ENCODE measurements at places on chromosomes 3 and 15.

DNA sequence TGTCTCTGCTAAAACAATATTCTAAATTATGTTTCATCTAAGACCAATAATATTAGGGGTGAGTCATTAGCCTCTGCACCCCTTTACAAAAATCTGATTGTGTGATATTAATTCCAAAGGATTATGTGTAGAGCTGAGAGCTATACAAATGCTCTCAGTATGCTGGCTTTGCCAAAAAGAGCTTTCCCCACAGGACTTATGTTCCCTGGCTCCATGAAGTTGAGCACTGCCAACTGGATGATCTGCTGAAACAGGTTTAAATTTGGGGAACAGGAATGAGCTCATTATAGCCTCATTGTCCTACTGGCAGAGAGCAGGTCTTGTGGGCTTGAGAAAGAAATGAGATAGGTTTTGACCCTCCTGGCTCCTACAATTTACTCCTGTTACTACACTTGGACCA is 347.8 kb upstream of the LMCD1 start:
- no peak for DNase-seq

GRCh38 chr15:78716651-78717050 is 75.6 kb upstream of the CHRNB4 start:
- DNase-seq = no peak

- DNase-seq = no peak
Measured at GRCh38 chr15:49990835-49991545, 128.0 kb downstream of the ATP8B4 start.

DNA sequence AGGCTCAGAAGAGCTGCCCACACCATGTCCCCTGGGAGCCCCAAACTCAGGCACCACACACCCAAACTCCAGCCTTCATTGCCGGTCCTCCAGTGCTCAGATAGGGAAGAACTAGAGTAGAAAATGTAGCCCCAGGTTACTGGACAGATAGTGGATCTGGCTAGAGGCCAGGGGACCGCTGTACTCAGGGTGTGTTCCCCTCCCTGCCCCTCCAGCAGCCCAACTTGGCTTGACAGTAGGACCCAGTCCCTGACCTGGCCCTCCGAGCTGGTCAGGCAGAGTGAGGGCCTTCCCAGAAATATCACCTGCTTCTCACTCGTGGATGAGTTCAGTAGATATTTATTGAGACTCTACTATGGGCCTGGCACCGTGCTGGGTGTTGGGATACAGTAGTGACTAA is 100.0 kb downstream of the CORO2B start:
- no peak for DNase-seq

GRCh38 chr3:73745526-73746191 is 120.9 kb upstream of the PDZRN3 start:
- DNase-seq = no peak

DNA sequence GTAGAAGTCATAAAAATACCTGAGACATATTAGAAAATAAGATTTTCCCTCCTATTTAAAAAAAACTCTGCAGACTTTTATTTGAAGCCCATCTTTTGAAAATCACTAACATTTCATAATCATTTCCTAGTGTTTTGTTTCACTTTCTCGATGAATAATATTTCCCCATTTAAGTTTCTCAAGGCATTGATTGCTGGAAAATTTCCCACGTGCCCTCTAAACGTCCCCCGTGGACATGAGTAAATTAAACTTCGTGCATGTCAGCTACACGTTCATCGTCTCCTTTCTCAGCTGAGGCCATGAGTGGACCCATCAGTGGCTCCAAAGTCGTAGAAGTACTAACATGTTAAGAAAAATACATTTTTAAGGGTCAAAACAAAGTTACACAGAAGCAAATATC is 2.0 kb upstream of the TM2D3 start:
- DNase-seq = no peak

GRCh38 chr3:156360083-156360482 is 194.8 kb downstream of the SSR3 start:
- DNase-seq = no peak

GRCh38 chr3:98786364-98787006 is 23.3 kb downstream of the ST3GAL6 start:
- no peak for DNase-seq

DNA sequence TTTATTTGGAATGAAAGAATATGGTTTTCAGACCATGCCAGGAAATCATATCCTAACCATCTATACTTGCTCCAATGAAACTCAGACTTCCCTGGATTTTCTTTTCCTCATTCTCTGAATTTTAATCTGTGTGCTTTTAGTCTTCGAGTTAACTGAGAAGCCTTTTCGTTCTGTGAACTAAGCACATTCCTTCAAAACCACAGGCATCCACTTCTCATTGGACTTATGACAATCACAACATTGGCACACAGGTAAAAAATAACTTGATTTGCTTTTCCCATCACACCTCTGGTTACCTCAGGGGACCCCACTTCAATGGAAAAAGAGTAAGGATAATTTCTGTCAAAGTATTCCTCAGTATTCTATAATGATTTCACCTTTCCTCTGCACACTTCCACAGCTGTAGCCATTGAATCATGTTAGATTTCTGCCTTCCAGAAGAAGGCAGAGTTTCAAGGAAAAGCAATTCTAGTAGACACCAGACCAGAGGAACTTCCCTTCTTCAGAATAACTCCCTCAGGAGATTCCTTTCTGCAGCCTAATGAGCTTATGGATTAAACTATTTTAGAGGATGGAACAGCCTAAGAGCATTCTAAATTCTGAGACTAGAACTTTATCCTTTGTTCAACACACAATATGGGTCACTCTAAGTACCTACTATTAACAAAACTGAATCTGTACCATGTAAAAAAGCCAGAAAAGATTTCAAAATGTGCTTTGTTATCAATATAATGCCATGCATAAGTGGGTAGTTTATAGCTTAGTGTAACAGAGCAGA is 15.9 kb downstream of the COMMD2 start:
- no peak for DNase-seq

- no peak for DNase-seq
Measured at GRCh38 chr15:98981851-98982722, 25.5 kb downstream of the PGPEP1L start.

DNA sequence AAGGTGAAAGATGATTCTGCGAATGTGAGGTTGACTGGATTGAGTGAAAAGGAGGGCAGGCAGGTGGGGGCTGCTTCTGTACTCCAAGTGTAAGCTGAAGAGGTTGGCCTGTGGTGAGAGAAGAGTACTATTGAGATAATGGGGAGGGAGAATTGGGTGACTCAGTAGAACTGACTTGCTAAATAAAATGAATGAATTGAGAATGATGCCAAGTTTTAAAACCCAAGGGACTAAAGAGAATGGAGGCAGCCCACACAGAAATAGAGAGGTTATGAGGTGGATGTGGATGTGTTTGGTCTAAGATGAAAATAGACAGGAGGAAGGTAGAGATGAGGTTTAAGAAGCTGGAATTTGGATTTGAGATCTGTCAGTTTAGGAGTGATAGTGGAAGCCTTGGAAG is 5.9 kb downstream of the MME start:
- no peak for DNase-seq

DNA sequence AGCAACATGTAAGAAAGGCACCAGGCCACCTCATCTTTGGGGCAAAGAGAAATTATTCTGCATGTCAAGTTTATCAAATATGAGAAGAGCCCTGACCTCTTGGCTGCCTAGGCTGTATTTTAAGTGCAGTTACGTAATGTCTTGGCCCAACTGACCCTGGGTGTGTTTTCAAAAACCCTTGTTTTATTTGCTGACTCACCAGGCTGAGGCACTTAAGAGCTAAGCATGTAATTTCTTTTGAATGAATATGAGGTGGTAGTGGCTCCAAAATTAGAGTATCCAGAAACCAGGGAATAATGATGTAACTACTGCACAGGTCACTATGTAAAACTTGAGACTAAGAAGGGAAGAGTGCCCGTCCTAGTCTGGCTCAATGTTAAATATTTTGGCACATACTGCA is 24.3 kb downstream of the PGPEP1L start:
- DNase-seq = no peak

- DNase-seq = no peak
Measured at GRCh38 chr3:24226397-24226796, 268.3 kb downstream of the THRB start.

- no peak for DNase-seq
Measured at GRCh38 chr15:70343961-70344621, 246.4 kb upstream of the TLE3 start.

DNA sequence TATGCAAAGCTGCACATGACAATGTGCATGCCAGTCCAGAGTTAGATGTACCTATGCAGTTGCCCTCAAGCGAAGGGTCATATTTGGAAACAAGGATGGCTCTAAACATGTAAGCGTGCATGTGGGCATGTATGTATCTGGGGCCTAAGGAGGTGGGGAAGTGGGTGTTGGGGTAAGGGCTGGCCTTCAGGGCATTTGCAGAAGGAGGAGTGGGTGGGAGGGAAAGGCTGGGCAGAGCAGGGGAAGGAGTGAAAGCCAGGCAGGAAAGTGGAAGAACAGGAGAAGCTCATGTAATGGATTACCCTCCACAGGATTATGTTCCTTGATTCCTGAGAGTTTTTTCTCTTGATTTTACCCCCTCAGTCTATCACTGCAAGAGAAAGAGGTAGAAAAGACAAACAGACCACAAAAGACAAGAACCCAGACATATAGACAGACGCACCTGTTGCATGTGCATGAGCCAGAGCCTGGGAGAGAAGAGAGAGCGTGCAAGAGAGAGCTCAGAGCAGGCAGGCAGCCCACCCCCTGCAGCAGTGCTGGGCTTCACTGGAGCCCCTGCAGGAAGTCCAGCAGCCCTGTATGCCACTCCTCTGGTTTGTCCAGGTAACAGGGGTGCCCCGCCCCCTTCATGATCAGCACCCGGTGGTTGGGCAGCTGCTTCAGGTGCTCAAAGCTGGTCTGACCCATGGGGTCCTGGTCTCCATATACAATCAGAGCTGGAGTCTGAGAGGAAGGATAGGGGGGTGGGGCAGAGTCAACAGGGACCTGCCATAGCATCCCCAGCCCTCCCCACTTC is 1.8 kb upstream of the PCBP4 start:
- no peak for DNase-seq

DNA sequence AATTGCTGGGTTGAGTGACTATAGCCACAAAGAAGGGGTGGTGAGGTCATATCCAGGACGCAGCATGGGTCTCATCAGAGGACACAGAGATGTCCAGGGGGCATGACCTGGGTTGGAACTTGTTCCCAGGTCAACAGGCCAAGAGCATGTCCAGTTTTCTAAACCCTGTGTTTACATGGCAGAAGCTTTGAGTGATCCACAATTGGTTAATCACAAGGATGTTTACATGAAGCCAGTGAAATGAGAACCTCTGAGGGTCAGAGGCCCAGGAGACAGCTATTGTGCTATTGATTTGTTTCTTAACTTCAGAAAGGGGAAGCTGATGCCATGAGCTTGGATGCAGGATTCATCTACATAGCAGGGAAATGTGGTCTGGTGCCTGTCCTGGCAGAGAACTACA is 42.2 kb upstream of the TOPBP1 start:
- no peak for DNase-seq

GRCh38 chr3:63791974-63792373 is 27.1 kb upstream of the C3orf49 start:
- DNase-seq = no peak

GRCh38 chr15:51342227-51342999 is 958 bp downstream of the GLDN start:
- peak; percentile 43 for DNase-seq

GRCh38 chr3:136350557-136350956 is 100.4 kb downstream of the PCCB start:
- DNase-seq = no peak
